Mesenchymal stem cell (in vitro differentiated cells and primary cell): ENCODE measurements at places on chromosomes 5 and 9.

DNA sequence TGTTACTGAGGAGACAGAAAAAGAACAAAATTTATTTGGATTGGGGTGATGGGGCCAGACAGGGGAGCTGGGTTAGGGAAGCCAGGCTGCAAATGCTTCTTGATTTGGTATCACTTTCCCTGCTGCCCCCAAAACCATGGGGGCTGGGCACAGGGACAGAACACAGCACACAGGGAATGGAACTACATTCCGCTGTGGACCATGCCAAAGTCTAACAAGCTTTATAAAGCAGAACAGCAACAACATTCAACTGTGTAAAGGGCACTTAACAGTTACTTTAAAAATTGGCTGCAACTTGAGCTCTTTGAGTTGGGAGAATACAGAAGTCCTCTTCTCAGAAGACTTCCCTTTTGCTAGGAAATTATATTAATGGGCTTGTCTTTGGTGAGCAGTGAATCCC lies 23.8 kb downstream of the C5orf58 start:
- DNase-seq, result no peak

DNA sequence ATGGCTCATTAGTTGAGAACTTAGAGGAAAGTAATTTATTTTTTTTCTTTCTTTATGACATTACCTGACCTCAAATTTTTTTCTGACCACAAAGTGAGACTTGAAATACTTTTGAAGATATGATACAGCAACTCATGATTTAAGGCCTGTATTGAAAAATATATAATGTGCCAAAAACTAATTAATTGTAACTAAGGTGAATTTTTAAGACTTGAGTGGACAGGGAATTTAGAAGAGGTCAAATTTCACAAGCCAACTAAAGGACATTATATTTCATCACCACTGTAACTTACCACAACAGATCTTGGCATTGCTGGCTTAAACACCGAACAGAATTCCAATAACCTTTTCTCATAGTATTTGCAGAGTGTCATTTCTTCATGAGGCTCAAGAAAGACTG lies 1.8 kb downstream of the CCNH start:
- DNase-seq, result peak; percentile 72

- no peak for DNase-seq
Measured at GRCh38 chr5:133406208-133406976, 205.9 kb downstream of the FSTL4 start.

DNA sequence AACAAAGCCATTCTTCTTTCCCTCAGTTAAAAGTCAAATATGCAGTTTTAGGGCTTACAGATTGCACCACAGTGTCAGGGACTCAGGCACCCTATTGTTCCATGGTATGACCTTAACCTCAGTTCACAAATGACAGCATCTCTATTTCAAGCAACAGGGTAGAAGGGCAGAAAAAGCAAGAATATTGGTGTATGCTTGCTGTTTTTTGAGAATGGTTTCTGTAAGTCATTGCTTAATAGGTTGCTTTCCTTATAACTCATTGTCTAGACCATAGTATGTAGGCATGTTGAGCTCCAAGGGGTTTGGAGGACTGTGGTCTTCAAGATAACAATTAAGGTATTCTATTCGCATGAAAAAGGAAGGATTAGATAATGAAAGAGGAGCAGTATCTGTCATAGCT lies 183.5 kb upstream of the EDIL3 start:
- DNase-seq, result no peak

DNA sequence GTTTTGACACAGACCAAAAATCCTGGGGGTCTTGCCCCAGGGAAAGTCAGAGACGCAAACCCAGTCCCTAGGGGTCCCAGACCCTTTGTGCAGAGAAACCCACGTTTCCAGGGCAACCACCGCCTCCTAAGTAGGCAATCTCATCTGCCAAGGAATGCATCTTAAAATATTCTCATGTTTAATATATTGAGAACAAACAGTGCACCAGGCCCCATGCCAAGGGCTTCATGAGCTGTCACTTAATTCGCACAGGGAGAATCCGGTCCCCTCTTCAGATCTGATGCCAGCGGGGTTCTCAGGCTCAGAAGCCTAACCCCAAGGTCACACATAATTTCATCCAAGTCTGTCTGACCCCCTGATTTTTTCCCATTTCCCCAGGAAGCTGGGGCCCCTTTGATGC lies 28.8 kb downstream of the CPLX2 start:
- DNase-seq, result no peak

DNA sequence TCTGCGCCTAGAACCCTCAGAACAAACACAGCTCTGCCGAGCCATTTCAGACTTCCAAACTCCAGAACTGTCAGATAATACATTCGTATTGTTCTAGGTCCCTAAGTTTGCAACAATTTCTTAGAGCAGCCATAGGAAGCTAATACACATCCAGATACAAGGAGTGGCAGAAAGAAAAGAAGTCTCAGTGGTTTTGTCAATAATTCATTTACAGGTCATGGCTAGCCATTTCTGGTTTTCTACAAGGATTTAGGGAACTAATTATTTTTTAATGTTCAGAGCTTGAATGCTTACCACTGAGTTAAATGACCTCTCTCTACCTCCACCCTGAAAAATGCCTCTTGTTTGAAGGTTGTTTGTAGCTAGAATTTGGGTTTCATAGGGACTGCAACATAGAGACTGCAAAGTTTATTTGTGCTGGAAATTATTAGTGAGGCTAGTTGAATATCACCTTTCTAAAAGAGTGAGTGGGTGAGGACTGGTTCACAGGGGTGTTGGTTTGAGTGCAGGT lies 15.5 kb upstream of the ERMP1 start:
- no peak for DNase-seq

DNA sequence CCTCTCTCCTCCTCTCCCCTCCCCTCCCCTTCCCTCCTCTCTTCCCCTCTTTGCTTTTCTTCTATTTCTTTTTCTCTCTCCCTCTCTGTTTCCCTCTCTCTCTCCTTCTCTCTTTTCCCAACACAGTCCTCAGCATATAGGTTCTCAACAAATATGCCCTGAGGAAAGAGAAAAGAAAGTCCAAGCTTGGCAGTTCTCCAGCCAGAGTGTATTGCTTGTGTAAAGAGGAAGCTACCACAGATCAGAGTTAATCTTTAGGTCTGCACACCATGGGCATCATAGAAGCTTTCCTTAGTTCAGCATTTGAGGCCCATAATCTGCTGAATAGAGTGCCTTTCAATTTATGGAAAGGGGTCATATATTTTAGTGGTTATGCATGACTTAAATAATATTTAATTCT lies 382.8 kb upstream of the WWC1 start:
- peak; percentile 12 for DNase-seq

- DNase-seq, result peak; percentile 54
Measured at GRCh38 chr5:39570403-39571027, 145.7 kb upstream of the DAB2 start.

- peak; percentile 94 for DNase-seq
Measured at GRCh38 chr5:95842854-95843544, 20.5 kb upstream of the GLRX start.

DNA sequence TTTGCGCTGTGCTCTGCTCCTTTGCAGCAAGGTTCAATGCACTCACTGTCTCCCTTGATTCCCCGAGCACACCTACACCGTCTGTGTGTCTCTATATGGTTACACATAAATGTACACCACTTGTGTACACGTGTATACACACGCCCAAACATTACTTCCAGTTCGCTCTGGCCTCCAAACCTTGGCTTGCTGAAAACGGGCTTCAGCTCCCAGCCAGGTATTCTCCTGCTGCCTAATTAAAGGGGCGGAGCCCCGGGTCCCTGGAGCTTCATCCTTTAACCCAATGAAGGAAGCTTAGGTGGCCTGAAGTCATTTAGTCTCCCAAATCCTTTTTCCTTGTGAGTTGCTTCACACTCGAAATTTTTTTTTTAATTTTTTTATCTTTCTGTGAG lies 4.6 kb downstream of the ISL1 start:
- DNase-seq, result no peak

DNA sequence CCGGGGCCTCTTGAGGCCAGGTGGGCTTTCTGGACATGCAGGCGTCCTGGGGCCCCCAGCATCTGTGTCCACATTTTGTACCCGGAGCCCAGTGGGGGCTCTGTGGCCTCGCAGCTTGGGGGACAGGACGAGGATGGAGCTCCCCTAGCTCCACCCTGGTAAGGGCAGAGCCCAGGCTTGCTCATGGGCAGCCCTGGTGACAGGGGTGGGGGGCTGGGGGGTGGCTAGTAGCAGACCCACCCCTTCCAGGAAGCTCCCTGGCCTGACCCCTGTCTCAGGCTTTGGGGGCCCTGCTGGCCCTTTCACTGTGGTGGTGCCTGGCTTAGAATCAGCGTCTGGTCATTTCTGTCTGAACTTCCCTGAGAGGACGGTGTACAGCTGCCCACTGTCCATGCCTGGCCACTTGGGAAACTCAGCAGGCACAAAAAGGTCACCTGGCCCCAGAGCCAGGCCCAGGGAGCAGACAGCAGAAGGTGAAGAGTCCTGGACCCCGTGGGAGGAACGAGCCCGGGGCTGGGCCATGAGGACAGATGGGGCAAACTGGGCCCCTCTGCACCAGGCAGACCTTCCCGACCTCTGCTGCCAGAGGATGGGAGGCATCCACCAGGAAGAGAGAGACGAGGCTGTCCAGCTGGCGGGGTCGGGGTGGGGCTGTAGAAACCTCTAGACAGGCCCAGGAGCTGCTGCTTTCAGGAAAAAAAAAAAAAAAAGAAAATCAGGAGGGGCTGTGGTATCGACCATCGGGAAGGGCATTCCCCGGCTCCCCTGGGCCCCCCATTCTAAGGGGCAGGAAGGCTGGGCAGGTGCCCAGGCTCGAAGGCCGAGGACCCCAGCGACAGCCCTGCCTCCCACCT lies 52.8 kb downstream of the EXD3 start:
- DNase-seq, result no peak

DNA sequence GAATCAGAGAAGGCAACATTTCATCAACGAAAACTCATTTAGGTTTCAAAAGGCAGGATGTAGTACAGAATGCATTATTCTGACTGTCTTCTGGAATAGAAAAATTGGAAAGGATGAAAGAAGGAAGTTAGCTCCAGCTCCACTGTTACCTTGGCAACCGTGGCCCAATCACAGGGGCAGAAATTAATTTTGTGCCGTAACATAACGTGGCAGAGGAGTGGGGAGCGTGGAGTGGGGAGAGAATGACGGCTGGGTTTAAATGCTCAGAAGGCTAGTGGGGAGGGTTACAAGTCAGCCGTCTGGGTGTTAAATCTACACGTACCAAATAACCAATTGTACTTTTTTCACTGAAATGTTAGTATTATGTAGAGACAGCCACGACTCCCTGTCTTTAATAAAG lies 32.3 kb upstream of the EQTN start:
- DNase-seq, result no peak

DNA sequence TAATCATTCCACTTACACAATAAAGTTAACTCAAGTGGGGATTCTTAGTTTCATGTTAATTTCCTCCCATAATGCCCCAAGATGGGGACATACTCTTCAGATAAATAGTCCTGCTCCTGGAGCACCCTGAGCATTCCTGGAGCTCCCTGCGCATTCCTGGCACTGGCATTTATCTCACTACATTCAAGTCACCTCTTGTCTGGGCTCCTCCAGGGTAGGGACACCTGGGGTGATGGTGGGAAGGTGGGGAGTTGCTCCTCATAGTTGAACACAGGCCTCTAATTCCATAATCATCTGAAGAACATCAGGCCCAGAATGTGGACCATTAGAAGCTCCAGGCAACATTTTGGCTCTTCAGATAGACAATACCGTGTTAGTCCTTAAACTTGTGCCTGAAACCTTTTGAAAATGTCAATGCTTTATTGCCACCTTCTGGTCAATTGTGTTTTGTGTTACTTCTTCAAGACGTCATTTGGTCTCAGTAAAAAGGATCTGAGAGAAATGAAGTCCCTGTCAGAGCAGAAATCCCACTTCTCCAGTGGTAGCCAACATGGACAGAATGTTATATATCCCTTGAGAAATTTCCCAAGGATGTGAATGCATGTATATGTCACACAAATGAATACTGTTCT lies 14.2 kb upstream of the AGGF1 start:
- DNase-seq, result peak; percentile 75

- no peak for DNase-seq
Measured at GRCh38 chr9:98306384-98307145, 51.1 kb upstream of the TBC1D2 start.

- no peak for DNase-seq
Measured at GRCh38 chr9:110933350-110934001, 104.8 kb downstream of the LPAR1 start.

- DNase-seq, result no peak
Measured at GRCh38 chr9:106478312-106478711, 384.7 kb upstream of the ZNF462 start.

- DNase-seq, result peak; percentile 96
Measured at GRCh38 chr5:171757853-171758535, 27.6 kb upstream of the SMIM23 start.

GRCh38 chr5:141172381-141173204 lies at the start of gene PCDHB7:
TSS of gene PCDHB7 (plus strand) at chr5:141172644. CDS start at chr5:141172836, 192 bp downstream.
- DNase-seq, result peak; percentile 13

DNA sequence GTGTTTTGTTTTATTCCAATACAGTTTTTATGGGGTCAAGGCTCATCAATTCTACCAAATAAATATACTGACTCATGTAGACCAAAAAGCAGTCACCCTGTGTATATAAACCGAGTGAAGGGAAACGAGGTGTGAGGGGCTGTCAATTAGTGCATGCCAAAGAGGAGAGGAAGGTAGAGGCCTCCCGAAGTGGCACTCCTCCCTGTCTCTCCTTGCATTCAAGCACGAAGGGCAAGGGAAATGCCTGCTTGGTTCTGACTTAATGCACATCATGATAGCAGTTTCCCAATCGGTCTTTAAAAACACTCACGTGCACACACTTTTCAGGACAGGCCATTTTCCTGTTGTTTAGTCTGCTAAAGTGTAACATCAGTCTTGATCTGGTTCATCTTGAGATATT lies 125.6 kb upstream of the SLCO6A1 start:
- DNase-seq, result no peak

DNA sequence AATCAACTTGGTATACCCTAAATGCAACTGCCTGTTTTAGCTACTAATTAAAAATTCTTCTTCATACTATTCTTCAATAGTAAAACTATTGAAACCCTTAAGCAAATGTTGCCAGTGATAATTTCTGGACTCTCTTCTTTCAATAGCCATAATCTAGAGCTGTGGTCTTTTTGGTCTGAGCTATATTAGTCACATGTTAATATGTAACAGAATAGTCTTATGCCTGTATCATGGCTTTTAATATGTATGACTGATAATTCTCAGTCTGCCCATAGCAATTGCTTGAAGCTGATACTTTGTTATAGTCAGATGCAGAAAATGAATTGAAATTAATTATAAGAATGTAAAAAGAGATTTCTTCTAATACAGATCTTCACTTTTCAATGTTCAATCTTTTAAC lies 1871.9 kb upstream of the CDH6 start:
- no peak for DNase-seq

GRCh38 chr5:150544611-150545219 lies 36.8 kb downstream of the NDST1 start:
- DNase-seq, result peak; percentile 60
